Posterior cingulate gyrus (tissue), 11 donors: ENCODE measurements at places on chromosomes 5 and 9.
A peak's percentile ranks its signal among the peaks of the same experiment; 100 is the strongest.

- peak; percentile 90 for DNase-seq
Observed at GRCh38 chr9:109012009-109012875, 1.1 kb downstream of the CTNNAL1 start.

DNA sequence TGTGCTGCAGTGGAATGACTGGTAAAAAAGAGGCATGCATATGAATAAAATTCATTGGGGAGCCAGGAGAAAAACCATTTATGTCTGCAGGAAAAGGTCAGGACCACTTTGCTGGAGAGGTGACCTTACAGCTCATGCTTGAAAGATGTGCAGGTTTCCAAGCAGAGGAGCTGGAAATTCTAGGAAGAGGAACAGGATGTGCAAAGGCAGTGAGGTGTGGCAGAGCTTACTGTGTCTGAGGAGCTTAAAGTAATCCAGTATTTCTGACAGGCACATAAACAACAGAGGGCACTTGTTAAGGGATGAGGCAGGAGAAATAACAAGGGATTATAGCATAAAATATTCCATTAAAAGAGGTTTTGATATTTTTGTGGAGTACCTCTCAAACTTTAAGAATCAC is 203.2 kb downstream of the CD180 start:
- DNase-seq: no peak

DNA sequence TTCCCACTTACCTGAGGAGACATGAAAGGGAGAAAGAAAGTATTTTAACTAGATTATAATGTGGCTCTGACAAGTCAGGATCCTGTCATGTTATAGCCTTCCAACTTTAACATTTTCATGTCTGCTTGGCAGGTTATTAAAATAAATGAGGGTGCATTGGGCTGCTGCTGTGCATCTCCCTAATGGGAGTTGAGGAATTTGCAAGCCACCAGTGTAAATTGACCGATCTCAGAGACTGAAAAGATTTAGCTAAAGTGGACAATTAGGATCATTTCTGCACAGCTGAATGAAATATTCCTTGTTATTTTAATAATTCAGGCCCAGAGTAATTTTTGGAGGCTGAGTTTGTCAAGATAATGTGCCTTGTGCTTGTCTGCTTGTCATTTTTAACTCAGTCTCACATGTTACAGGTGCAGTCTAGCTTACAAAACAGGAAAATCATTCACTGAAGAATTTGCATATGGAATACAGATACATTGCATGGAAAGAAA is 366.3 kb upstream of the ADAMTS16 start:
- no peak for DNase-seq

- no peak for DNase-seq
Observed at GRCh38 chr9:27703216-27703980, 130.1 kb upstream of the C9orf72 start.

DNA sequence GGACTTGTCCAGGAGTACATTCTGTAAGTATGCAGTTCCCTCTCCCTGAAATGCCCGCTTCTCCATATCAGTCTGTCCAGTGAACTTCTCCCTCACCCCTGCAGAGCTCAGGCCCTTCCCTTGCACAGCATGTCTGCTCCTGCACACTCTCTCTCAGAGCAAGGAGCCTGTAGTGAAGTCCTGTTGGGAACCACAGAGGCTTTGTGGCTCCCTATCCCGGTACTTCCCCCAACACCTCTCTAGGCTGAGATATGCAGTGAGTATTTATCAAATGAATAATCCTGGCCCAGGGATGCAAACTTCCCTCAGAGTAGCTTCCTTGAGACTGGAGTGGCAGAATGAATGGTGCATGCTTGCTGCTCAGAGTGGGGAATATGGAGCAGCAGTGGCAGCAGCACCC is 48.8 kb downstream of the POC5 start:
- DNase-seq: no peak

DNA sequence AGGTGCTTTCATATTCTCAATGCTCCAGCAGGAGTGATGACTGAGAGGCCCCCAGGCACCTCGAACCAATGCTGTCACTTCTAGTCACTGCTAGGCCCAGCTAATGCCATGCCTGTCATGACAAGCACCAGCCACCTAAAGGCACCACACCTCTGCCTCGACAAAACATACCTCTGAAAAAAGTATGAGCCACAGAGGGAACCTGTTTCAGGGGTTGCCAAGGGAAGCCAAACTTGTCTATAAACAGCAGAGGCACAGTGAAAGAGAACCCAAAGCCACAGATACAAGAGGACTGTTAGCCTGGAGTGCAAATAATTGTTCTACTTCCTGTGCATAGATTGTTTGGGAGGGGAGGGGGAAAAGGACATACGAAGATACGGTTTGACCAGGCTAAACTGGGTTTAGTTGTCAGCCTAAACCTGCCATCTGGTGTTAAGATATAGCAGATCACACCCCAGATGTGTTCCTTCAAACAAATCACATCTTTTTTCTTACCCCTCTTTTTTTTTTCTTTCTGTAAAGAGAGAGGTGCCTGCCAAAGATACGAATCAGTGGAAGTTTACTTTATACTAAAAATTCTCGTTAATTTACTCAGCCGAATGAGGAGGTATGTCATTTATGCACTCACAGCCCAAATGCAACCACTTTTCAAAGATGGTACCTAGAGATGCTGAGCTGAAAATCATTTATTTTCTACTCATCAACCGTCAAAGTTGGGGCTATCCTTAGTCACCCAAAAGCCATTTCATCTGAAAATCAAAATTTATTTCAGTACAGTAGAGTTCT is 45.7 kb downstream of the BNC2 start:
- DNase-seq: no peak

GRCh38 chr5:67215519-67216471 is 19.2 kb upstream of the CD180 start:
- DNase-seq: peak; percentile 92

- no peak for DNase-seq
Observed at GRCh38 chr9:113882636-113883164, 6.6 kb downstream of the ZNF618 start.

DNA sequence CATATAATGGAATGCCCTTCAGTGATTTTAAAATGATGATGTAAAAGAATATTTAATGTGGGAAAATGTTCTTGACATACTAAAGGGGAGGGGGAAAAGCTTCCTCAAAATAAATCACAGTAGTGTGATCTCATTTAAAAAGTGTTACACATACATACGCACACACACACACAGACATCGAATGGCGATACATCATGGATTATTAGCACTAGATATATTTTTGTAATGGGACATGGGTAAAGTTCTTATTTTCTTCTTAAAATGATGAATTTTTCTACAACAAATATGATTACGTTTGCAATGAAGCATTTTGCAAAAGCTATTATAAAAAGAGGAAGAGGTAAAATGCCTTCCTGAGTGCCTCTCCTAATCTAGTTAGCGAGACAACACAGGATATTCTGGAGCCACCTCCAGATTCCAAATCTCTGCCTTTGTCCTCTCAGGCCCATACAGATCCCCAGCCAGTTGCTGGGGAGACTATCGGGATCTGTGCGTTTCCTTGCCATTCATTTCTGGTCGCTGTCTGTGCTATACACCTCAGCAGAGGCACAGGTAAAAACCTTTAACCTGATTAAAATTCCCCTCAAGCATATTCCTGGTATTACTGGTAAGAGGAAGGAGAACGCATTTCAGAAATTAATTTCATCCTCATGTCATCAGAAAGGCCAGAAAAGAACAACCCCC is 69.6 kb downstream of the SLC28A3 start:
- DNase-seq: no peak

GRCh38 chr5:43437062-43437660 is 25.0 kb upstream of the CCL28 start:
- DNase-seq: no peak

GRCh38 chr5:150148117-150148927 is 7.3 kb downstream of the PDGFRB start:
- DNase-seq: no peak

GRCh38 chr9:131618071-131618479 is 72.8 kb downstream of the PRRT1B start:
- no peak for DNase-seq

DNA sequence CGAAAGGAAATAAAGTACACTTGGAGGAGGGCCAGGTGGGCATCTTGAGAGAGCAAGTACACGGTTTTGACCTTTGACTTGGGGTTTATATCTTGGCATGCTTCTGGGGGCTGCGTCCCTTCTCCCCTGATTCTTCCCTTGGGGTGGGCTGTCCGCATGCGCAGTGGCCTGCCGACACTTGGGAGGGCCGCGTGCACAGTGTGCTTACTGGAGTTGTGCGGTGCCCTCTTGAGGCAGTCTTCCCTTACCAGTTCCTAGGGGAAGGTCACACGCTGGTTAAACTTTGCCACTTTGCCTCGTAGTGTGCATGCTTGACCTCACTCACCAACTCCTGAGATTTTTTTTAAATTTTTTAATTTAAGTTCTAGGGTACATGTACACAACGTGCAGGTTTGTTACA is 4.3 kb upstream of the CLPTM1L start:
- DNase-seq: no peak

GRCh38 chr5:125848751-125849150 is 574.5 kb upstream of the GRAMD2B start:
- DNase-seq: no peak

DNA sequence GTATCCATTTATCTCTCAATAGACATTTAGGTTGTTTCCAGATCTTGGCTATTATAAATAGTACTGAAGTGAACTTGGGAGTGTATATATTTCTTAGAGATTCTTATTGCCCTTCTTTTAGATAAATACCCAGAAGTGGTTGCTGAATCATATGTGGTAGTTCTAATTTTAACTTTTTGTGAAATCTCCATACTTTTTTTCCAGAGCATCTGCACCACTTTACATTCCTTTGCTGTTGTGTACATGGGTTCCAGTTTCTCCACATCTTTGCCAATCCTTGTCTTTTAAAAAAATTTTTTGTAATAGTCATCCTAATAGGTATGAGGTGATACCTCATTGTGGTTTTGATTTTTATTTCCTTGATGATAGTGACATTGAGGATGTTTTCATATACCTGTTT is 303.7 kb downstream of the CCDC171 start:
- DNase-seq: no peak

DNA sequence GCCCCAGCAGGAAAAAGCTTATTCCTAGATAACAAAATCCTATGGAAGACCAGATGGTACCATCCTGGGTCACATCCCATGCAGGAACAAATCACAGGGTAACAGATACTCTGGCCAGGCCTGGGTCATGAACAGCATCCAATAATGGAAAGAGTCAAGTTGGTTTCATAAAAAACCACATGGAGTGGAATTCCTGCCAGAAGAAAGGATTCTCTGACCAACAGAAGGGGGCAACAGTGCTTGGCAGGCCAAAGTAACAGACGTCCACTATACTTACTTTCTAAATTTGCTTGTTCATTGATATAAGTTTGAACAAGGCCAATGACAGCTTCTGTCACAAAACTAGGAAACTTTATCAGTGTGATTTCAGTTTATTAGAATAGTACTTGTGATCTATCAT is 273.5 kb downstream of the ARRDC3 start:
- DNase-seq: no peak

GRCh38 chr9:83508067-83508466 is 30.1 kb downstream of the FRMD3 start:
- no peak for DNase-seq

DNA sequence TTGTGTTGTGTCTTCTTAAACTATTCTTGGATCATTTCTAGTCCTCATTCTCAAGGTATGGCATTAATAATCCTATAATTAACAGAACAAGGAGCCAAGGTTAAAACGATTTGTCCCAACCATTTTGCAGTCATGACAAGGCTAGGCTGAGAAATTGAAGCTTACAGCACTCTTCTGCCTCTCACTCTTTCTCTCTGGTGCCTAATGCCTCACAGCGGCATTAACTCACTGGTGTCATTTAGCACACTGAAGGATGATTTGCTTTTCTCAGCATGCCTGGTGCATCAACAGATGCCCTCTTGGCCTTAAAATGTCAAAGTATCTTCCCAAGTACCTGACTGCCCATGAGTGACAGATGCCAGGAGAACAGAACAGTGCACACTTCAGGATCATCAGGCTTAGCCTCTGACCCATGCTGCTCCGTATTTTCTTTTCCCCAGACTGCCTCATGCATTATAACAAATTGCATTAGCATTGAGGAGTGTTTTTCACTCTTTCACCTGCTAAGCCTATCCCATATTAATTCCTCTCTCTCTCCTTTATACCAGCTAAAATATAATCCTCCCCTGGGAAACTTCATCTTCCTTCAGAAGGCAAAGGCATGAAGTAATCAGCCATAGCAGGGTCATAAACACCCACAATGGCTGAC is 61.1 kb upstream of the SV2C start:
- no peak for DNase-seq

GRCh38 chr5:168209244-168209995 is 82.0 kb upstream of the WWC1 start:
- DNase-seq: no peak

DNA sequence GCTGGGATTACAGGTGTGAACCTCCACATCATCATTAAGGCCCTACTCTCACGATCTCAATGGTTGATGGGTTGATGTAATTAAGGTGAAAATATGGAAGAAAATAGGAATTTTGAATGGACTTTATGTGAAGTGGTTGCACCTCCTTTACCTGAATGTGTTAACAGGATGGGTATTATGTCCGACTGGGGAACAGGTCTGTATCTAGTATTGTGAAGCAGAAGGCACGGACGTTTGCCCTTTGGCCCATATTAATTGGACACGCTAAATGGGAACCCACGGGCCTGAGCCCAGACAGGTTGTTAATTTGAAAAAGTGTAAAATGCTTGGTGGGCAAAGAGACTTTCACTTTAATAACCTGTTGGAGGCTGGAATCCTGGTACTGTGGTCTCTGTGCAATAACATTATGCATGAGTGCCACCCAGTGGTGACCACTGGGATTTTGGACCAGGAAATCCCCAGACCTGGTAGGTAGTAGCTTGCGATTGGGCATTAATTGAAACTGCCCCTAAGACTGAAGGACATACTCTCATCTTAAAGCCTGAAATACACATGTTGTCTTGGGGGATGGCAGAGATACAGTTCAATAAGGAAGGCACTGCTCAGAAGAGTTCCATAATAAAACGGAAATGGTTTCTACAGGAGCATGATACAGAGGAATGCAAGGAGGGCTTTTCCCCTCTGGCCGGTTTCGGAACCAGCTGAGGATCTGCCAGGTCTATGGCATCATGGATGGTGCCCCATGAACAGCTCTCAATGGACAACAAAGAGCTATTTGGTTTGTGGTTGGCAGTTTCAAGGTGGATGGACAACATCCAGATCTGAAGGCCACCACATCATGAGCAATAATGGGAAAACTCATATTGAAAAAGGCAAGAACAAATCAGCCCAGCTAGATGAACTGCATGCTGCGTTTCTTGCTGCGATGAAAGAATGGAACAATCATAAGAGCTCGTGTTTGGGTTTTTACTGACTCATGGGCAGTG is 26.2 kb upstream of the BICD2 start:
- peak; percentile 83 for DNase-seq

- DNase-seq: no peak
Observed at GRCh38 chr9:106921341-106921899, 58.5 kb downstream of the ZNF462 start.
